ENCODE measurements at places on chromosomes 7 and 10.
A peak's percentile ranks its signal among the peaks of the same experiment; 100 is the strongest.

DNA sequence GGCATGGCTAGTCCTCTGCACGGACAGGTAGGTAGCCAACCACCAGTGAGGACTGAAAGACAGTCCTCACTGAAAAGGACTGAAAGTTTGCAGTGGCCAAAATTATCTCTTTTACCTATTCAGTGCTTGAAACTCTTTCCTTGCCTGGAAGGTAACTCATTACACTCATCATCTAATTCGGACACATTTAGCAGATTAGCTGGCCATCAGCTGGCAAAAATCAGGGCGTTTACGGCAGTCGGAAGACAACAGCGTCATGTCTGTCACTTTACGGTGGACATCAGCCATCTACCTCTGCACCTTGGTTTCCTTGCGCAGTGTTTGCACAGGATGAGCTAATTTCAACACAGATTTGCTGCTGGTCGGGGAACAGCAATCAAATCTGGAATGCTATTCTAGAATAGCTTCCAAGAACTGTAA is 740 bp downstream of the ANXA7 start:
- DNase-seq = peak; percentile 55

DNA sequence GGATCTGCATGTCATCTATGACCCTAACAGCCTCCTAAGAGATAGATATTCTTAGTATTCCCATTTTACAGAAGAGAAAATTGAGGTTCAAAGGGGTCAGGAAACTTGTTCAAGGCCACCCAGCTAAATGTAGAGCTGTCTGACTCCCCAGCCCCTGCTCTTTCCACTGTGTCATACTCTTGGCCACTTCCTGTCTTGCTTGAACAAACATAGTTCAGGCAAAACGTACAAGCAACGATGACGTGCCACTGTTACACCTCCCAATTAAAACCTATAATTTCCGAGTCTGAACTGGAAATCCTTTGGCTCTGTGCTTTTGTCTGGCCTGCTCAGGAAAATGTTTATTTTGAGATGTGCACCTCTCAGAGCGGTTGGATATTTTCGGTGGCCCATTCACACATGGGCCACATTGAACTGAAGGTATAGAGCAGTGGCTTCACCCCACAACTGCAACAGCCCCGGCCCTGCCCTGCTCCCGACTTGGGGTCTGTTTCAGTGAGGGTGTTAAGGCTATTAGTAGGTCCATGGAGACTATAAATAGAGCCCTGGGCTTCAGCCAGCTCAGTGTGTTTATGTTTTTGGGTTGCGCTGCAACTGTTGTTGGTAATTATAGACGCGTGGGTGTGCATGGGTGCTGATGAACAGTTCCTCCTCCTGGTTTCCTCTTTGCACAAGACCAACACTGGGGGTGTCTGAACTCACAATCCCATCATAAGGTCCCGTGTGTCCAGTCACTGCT is 172.3 kb upstream of the ADO start:
- DNase-seq = peak; percentile 23

- DNase-seq = no peak
Observed at GRCh38 chr7:74231232-74231590, 21.4 kb downstream of the LAT2 start.

DNA sequence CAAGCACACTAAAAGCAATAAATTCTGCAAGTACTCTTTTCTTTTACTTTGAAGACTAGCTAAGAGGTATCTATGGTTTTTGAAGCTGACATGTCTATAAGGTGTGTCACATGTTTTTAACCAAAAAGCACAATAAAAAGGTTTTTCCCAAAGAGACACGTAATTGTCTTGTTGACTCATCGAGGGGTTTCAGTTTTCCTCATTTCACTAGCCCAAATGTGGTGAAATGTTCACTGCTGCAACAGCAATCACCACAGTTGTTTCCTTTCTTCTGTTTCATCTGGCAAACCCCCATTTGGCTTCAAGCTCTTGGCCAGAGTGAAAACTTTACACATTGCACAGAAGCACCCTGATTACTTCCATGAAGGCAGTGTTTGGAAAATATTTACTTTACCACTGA is 3.8 kb upstream of the HOXA4 start:
- peak; percentile 59 for DNase-seq

- DNase-seq = no peak
Observed at GRCh38 chr7:105297309-105297708, 91.4 kb downstream of the SRPK2 start.
